Skin of body (tissue), 3 donors: ENCODE measurements at places on chromosomes 2 and 18. TPM values are rescaled to one million over a fixed set of nuclear protein-coding genes. Genes with fewer than 3 reads are reported as not detected.

Gene LONRF2
- total RNA-seq: 2.8 TPM

Gene CRACDL
- total RNA-seq: 1.1 TPM

Gene THSD7B
- 8.1 TPM for total RNA-seq

Gene CLEC4F
- 0.10 TPM for total RNA-seq

Gene SERPINB13
- total RNA-seq: 21.2 TPM

Gene PJVK
- 5.9 TPM for total RNA-seq

Gene FSHR
- total RNA-seq: not detected

Gene GREB1
- total RNA-seq: 2.7 TPM

Gene CCT4
- 96.8 TPM for total RNA-seq

Gene AFF3
- 8.1 TPM for total RNA-seq

Gene HOXD12
- total RNA-seq: not detected

Gene COL6A3
- total RNA-seq: 637 TPM

Gene CCDC85A
- total RNA-seq: 3.6 TPM

Gene DYNAP
- 0.10 TPM for total RNA-seq

Gene UNC80
- total RNA-seq: 0.79 TPM

Gene FOXI3
- 3.7 TPM for total RNA-seq

Gene SCYGR4
- 0.89 TPM for total RNA-seq

Gene TBC1D8
- 20.7 TPM for total RNA-seq

Gene PRSS56
- total RNA-seq: not detected

Gene IL1R2
- total RNA-seq: 15.6 TPM

Gene EGR4
- total RNA-seq: 0.10 TPM

Gene CACNB4
- 16.3 TPM for total RNA-seq

Gene MDH1B
- 0.99 TPM for total RNA-seq

Gene TXNDC2
- total RNA-seq: not detected

Gene LOXHD1
- 2.8 TPM for total RNA-seq

Gene VSNL1
- 21.9 TPM for total RNA-seq

Gene TTL
- total RNA-seq: 16.0 TPM

Gene PRKD3
- total RNA-seq: 68.1 TPM

Gene WNT6
- 1.7 TPM for total RNA-seq

Gene VIL1
- 0.10 TPM for total RNA-seq

Gene SRBD1
- total RNA-seq: 21.6 TPM

Gene ANKRD30BL
- 1.4 TPM for total RNA-seq

Gene RAB17
- 0.59 TPM for total RNA-seq

Gene AOX1
- 2.6 TPM for total RNA-seq

Gene REG3A
- total RNA-seq: not detected

Gene ALLC
- not detected for total RNA-seq

Gene REG3G
- not detected for total RNA-seq

Gene MBP
- 25.1 TPM for total RNA-seq

Gene CD8B2
- total RNA-seq: 0.10 TPM

Gene C2orf81
- 0.30 TPM for total RNA-seq

Gene SLC9A4
- 1.3 TPM for total RNA-seq

Gene MATN3
- 0.30 TPM for total RNA-seq
